ENCODE measurements at places on chromosomes 6 and 20. TPM values are rescaled to one million over a fixed set of nuclear protein-coding genes. Genes with fewer than 3 reads are reported as not detected.

DNA sequence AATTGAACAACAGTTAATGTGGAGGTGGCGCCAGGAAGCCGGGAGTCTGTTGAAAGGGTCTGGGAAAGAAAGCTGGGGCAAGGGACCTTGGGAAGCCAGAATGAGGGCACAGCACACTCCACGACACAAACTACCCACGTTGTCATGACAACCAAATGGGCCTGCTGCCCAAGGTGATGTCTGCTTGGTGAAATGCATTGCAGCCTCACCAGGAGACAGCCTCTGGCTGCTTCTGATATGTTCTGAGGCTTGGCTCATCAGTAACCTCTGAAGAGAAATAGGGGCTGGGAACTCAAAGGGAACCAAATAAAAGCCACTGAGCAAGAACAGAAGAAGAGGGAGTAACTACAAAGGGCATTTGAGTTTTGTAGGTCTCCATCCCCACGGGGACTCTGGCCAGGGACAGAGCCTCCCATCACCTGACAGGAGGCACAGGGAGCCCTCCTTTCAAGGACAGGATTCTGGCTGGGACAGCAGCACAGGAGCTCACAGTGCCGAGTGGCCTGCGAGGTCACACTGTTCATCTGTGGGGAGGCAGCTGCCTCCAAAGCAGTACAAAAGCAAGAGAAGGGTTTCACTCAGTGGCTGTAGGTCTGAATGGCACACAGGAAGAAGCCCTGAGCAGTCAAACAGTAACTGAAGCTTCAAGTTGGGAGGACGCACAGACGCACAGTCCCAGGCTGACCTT is 44.6 kb upstream of the KCNK16 start:
- no peak for DNase-seq

DNA sequence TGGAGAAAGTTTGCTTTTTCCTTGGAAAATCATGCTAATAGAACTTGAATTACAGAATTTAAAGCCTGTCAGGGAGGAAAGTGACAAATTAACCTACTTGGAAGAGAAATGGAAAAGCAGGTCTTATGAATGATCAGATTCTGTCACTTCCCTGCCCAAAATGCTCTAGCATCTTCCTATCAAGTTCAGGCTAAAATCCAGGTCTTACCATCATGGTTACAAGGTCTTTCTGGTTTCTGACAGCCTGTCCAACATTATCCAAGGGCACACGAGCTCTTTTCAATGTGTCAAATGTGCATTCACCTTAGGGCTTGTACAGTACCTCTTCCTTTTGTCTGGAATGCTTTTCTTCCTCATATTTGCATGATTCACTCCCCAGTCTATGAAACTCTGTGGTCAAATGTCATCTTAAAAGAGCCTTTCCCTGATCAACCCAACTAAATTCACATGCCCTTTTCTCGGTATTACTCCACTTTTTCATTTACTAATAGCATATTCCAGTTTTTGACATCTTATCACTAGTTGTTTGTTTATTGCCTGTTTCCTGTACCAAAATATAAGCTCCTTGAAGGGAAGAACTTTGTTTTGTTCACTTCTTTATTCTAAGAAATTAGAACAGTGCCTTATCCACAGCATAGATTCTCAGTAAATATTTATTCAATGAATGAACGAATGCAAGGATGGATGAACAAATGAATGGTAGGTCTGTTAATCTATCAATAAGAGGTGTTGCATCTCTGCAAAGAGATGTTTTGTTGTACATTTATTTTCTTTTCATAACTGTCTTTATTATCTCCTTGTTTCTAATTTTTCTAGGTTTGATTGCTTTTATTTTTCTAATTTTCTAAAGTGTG is 139.5 kb downstream of the BCAS1 start:
- DNase-seq, result no peak

GRCh38 chr6:136889271-136890193 is 32.6 kb upstream of the SLC35D3 start:
- no peak for DNase-seq

DNA sequence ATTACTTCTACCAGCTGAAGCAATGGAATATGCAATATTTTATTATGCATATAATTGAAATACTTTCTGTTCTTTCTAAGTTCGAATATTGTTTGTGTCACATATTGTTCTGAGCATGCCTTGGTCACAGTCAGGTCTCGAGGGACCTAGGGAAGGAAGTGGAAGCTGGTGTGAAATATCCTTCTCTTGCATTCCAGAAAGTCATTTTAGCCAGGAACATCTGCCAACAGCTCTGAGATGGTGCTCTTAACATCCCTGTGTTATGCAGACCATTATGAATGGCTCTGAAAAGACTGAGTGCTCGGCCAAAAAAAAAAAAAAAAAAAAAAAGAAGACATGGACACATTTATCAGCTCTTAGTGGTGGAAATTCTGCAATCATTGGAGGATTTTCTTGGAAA is 132.7 kb upstream of the JAG1 start:
- no peak for DNase-seq

GRCh38 chr20:64038224-64038564 is 2.2 kb downstream of the C20orf204 start:
- DNase-seq, result no peak

DNA sequence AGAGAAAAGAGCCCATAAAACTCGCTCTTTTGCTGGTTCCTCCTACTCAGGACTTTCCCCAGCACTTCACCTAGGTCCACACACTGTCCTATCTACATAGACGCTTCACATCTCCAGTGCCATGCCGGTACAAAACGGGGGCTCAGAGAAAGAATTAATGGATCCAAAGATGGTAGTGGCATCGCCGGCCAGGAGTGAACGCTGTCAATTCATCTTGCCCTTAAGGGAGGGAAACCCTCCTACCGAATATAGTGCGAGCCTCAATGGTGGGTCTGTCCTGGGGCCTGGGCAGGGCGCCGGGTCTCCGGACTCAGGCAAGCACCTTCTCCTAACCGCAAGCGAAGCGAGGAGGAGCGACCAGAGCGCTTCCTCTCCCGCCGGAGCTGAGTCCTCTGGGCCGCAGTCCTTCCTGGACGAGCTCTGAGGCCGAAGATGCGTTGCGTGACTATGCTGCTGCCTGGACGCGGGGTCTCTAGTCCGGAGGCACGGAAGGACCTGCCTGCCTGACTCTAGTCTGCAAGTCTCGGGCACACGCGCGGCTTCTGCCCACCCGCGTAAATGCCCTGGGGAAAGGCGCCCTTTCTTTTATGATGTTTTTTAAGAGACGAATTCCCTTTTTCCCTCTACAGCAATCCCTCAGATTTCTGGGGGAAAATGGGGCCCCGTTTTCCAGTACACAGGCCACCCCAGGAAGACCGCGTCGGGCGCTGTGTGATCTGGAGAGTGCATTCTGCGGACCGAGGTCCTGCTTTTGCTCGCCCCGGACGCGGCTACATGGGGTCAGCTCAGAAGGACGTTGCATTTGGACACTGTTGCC is 100.1 kb upstream of the PRDM1 start:
- no peak for DNase-seq

DNA sequence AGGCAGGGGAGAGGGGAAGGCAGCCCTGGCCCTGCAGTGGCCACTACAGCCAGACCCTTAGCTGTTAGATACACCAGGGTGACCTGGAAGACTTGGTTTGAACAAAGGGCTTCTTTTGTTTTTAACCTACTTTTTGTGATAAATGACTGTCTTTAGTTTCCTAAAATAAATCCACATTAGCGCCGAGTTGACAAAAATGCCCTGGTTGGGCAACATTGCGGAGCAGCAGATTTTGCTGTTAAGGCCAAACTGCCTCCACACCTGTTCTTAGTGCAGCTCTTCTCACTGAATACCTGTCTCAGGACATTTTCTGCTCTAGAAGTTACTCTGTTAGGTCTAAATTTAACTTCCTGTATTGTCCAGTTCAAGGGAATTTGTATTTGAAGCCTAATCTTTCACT is 42.7 kb downstream of the FAM50B start:
- no peak for DNase-seq

GRCh38 chr20:58850693-58851174 is at the start of gene GNAS-AS1:
Gene GNAS-AS1, minus strand, starts transcription at chr20:58850902.
- DNase-seq, result peak; percentile 76

GRCh38 chr6:44176130-44176761 is 17.6 kb downstream of the CAPN11 start:
- DNase-seq, result no peak

DNA sequence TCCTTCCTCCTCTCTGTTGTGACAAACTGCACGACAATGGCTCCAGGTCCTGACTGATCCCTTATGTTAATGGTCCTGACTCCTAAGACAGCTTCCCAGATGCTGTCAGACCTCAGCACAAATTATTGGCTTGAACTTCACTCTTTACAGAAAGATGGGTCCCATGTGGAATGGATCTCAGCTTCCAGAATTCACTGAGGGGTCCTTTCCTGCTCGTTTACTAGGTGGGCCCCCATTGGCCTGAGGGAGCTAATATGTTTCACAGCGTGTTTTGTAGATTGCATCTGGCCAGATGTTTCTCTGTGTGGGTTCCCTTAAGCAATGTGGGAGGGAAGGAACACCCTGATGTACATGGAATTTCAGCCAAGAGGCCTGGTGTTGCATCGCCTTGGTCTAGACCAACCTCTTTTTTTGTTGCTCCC is 826.6 kb downstream of the MAFB start:
- DNase-seq, result no peak

- no peak for DNase-seq
These were observed 54.3 kb downstream of the ANKRD60 start for GRCh38 chr20:58173930-58174707.

GRCh38 chr20:63572788-63573646 is 1.0 kb downstream of the HELZ2 start:
- DNase-seq, result no peak

- DNase-seq, result peak; percentile 35
These were observed 19.6 kb downstream of the SERPINB6 start for GRCh38 chr6:2951728-2952127.

DNA sequence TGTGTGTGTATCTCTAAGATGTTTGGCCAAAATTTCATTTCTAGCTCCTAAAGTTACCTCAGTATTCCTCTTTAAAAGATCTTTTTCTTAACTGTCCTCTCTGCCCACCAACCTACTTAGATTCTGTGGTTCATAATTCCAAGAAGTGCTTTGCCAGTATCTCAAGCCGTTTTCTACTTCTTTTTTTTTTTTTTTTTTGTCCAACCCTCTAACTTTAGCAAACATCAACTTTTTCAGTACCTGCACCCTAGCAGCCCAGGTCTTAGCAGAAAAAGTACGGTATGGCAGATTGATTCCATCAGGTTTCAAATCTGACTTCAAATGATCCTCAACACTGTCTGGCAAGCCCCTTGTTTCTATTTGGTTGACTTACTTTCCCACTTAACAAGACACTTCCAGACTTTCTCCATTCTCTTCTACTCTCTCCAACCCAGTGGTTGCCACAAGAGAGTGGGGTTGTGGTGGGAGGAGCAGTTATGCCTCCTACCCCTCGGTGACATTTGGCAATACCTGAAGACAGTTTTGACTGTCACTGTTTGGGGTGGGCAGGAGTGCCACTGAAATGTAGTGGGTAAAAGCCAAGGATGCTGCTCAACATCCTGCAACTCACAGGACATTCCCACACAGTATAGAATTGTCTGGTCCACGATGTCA is 10.8 kb upstream of the MAN1A1 start:
- DNase-seq, result no peak

- DNase-seq, result peak; percentile 20
These were observed 120.8 kb downstream of the MAP7 start for GRCh38 chr6:136429264-136430065.

DNA sequence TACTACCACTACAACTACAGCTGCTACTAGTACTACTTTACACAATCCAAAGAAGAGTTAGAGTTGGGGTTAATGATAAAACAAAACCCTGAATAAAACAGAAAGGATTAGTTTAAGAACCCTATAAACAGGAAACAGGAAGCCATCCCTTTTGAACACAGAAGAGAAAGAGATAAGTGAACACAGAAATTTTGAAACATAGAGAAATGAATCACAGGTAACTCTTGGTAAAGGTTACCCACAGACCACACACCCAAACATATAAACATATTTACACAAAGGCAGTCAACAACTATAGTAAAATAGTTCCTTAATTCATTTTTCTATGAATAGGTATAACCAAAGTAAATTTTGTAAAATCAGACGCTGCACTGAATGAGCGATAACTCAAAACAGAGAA is 98.1 kb downstream of the RNGTT start:
- no peak for DNase-seq

The RBPJL gene
- 0.26 TPM for total RNA-seq

The RIPPLY2 gene
- total RNA-seq, result not detected

The ZBTB46 gene
- total RNA-seq, result 9.0 TPM

The DPPA5 gene
- total RNA-seq, result not detected

The CYP39A1 gene
- total RNA-seq, result 18.5 TPM

The PGC gene
- 6.7 TPM for total RNA-seq

The RAET1G gene
- 0.52 TPM for total RNA-seq

Data from mucosa of gallbladder (tissue), 1 donor.